GM23338 (cell line): ENCODE measurements at places on chromosomes 2 and 18. TPM values are rescaled to one million over a fixed set of nuclear protein-coding genes. Genes with fewer than 3 reads are reported as not detected.

KCNF1 gene
- 0.11 and 0.19 TPM in 2 replicates for polyA plus RNA-seq

GPR45 gene
- polyA plus RNA-seq = 0.26 TPM in 1 of 2 replicates, not detected in the other

EHBP1 gene
- polyA plus RNA-seq = 19.1 and 27.2 TPM in 2 replicates

RAD51AP2 gene
- polyA plus RNA-seq = 0.16 and 0.23 TPM in 2 replicates

ABCG5 gene
- polyA plus RNA-seq = 0.08 and 0.14 TPM in 2 replicates

GRCh38 chr2:165431014-165431413 is 38.5 kb upstream of the CSRNP3 start:
- H3K36me3 ChIP-seq = no peaks in the 10 kb centered on the region
- no peak overlapping the region for H3K4me3 ChIP-seq
- peaks cover 29% of the 10 kb centered on the region for H3K4me1 ChIP-seq
- DNase-seq = no peak
- no peak overlapping the region for H3K27ac ChIP-seq

- no peaks in the 10 kb centered on the region; the same call in 1 of the 2 replicates for H3K36me3 ChIP-seq
- no peak overlapping the region for H3K27ac ChIP-seq
- H3K4me1 ChIP-seq = no peaks in the 10 kb centered on the region
- DNase-seq = no peak
These were observed 857.7 kb downstream of the GALR1 start for GRCh38 chr18:78107363-78107762.

DNA sequence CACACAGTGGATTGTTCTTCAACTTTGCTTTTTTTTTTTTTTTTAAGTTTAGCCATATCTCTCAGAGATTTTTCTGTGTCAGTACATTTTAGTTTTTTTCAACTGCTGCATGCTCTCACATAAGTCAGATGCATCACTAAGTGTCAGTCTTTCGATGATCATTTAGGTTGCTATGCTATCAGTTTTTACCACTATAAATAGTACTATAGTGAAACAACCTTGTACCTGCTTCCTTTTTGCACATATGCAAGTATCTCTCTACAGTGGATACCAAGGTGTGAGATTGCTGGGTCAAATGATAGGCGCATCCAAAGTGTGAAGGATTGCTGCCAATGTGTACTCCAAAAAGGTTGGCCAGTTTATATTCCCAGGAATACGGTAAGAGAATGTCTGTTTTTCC is 33.5 kb upstream of the MAP4K3 start:
- H3K4me3 ChIP-seq = no peak overlapping the region
- DNase-seq = no peak
- H3K27ac ChIP-seq = no peak overlapping the region; the same call in 1 of the 2 replicates
- no peaks in the 10 kb centered on the region for H3K27me3 ChIP-seq

- no peak overlapping the region for H3K4me3 ChIP-seq
- H3K36me3 ChIP-seq = no peaks in the 10 kb centered on the region
- H3K27ac ChIP-seq = no peak overlapping the region
- DNase-seq = no peak
- no peaks in the 10 kb centered on the region for H3K27me3 ChIP-seq
These were observed 158.8 kb downstream of the DDX1 start for GRCh38 chr2:15750433-15750814.

DNA sequence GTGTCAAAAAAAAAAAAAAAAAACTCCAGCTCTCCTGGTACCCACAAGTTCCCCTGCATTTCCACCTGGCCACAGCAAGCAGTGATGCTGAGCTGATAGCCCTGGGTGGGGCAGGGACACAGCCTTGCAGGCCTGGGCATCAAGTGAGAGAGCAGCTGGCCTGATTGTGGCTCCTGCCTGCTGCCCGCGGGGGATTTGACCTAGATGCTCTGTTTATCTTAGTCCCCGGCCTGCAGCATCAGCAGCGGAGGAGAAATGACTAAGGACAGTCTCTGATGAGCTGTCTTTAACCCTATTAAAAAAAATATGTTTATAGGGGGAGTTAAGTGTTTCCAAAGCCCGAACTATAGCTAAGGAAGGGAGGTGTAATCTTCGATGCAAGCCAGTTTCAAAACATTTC is 102.6 kb downstream of the MTCL1 start:
- H3K4me1 ChIP-seq = no peaks in the 10 kb centered on the region
- no peaks in the 10 kb centered on the region for H3K27me3 ChIP-seq
- no peak overlapping the region for H3K4me3 ChIP-seq
- peaks cover 8% of the 10 kb centered on the region; the same call in 1 of the 2 replicates for H3K36me3 ChIP-seq
- DNase-seq = no peak
